Right ventricle myocardium inferior (tissue), 1 donor: ENCODE measurements at places on chromosomes 7 and 10.
A peak's percentile ranks its signal among the peaks of the same experiment; 100 is the strongest.

GRCh38 chr7:18706670-18707069 is 211.1 kb downstream of the HDAC9 start:
- no peak for DNase-seq

DNA sequence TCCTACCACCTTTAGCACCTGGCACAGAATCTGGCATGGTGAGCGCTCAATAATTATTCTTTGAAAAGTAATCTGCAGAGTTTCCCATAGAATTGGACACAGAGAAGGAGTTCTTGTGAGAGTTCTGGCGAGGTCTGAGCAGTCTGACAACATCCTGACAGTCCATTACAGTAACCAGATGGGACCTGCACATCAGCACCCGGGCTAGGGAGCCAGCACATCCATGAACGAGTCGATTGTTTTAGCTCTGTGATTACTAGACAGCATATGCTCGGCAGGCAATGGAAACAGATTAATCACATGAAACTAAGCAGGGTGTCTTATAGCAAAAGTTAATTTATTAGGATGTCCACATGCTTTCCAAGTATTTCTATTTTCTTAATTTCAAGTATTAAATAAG is 96.7 kb downstream of the SEMA3D start:
- peak; percentile 50 for DNase-seq

- DNase-seq, result no peak
Observed at GRCh38 chr7:94057955-94058354, 53.8 kb upstream of the BET1 start.

DNA sequence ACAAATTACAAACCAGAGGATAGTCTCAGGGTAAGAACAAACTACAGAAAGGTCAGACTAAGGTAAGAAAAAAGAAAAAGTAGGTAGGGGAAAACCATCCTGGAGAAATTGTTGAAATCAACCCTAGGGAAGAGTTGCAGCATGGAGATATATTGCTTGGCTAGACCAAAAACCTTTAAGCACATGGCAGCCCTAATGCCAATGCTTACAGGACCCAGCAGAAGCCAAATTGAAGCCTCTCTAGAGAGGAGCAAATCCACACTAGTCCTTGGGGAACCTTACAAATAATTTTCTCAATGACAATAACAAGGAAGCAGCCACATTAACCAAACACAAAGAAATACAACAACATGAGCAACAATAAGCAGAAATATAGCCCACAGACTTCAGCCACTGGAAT is 81.9 kb downstream of the CNOT4 start:
- DNase-seq, result no peak

DNA sequence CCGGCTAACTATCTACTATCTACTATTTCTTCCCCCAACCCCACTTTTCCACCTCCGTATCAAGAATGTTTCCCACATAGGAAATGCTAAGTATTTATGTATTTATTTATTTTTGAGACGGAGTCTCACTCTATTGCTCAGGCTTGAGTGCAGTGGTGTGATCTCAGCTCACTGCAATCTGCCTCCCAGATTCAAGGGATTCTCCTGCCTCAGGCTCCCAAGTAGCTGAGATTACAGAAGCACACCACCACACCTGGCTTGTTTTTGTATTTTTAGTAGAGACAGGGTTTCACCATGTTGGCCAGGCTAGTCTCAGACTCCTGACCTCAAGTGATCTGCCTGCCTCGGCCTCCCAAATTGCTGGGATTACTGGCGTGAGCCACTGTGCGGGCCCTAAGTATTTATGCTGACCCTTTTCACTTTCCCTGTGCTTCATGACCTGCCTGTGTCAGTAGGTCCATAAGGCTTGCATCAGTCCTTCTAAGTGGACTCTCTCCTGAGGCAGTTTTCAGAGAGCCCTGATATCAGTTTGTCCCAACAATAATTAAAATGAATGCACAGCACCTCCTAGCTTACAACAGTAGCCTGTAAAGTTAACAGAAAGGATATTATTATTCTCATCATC is 25.7 kb upstream of the FBXW4 start:
- no peak for DNase-seq

- no peak for DNase-seq
Observed at GRCh38 chr7:12731775-12732174, 44.3 kb downstream of the ARL4A start.

DNA sequence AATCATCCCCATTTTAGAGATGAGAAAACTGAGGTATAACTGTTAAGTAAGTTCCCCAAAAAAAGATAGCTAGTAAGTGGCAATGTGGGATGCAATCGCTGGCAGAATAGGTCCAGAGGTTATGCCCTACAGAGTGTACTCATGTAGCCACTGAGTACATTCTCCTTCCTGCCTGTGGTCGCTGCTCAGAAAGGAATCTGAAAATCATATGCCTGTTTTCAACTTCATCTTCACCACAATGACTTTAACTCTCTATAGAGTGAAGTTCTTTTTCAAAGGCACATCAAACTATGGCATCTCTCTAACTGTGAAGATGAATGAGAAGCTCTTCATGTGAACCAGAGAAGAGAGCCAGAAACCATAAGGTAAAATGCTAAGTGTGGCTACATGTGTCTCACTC is 162.2 kb upstream of the SLC25A13 start:
- no peak for DNase-seq

- DNase-seq, result no peak
Observed at GRCh38 chr7:47233996-47234395, 347.9 kb downstream of the TNS3 start.

DNA sequence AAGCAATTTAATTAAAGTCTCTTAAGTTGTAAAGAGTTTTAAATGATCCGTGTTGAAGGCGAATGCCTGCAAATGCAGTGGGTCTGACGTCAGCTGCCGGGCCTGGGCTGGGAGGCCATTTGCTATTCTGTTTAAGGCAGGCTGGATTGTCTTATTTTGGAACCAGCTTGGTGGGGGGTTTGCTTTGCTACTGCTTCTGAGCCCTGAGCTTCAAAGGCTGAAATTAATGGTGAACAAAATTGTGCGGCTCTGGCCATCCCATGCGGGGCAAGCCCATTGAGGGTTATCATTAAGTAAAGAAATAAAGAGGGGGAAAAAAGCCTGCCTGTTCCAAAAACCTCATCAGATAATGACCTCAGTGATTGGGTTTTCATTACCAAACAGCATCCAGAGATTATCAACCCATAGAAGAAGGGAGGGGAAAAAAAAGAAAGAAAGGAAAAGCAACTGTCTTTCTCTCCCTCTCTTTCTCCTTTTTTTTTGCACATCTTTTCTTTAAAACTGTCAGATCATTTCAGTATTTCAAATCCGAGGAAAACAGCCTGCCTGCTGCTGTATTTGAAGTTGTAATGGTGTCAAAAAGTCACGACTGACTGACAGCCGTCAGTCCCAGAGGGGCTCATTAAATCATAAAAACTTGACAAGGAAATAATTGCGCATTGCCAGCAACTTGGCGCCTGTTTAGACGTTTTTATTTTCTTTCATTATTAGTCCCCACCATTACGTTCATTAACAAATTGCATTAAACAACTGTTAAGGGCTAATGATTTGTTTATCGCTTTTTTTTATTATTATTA is 131.9 kb upstream of the TCF7L2 start:
- no peak for DNase-seq

GRCh38 chr10:25758041-25758457 is 176.0 kb upstream of the MYO3A start:
- no peak for DNase-seq

DNA sequence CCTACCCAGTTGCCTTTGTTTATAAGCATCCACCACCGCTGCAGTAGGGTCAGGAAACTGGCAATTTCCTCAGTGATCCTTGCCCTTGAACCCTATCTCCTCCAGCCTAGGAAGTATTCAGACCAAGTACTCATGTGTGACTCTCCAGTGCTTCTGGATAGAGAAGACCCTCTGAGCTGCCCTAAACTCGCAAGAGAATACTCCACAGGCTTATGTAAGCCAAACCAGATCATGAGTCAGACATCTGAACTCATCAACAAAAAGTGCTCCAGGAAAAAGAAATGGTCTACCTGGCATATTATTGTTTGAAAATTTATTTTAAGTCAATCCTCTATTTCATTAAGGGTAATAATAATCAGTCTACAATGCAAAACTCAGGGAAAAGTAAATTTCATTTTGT is 101.3 kb downstream of the KAT6B start:
- DNase-seq, result no peak

DNA sequence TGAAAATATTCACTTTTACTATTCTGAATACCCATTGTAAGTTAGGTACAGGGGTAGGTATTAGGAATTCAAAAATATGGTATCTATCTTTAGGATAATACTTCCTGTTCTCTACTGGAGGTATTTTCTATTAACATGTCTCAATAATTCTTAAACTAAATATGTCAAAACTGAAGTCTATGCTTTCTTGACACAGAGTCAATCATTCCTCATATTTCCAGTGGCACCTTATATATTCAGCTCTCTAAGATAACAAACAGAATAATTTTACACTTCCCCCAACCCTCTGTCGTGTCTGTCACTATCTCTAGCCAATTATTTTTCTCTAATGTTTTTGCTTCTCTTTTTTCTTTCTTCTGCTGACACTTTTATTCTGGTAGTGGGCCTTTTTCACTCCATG is 138.9 kb downstream of the TMEM26 start:
- no peak for DNase-seq

- no peak for DNase-seq
Observed at GRCh38 chr10:95819620-95820329, 63.8 kb downstream of the ENTPD1 start.

GRCh38 chr10:23692736-23693135 is 253.9 kb downstream of the OTUD1 start:
- no peak for DNase-seq

DNA sequence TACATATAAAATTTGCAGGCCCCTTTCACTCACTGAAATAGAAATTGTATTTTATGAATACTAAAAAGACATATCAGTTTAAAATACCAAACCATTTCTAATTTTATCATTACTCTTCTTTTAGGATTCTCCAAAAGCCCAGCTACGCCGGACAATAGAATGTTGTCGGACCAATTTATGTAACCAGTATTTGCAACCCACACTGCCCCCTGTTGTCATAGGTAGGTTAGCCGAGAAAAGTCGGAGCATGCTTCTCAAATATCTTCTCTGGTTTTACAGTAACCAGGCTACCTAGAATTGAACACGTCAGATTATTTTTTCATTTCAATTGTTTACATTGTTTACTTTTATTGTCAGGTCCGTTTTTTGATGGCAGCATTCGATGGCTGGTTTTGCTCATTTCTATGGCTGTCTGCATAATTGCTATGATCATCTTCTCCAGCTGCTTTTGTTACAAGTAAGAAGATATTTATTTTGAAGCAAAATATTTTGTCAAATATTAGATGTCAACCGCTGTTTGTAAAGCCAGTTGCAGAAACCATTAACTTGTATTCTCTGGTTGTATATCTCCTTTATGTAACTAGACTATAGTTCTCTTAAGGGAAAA is 57.6 kb downstream of the MMRN2 start:
- no peak for DNase-seq

DNA sequence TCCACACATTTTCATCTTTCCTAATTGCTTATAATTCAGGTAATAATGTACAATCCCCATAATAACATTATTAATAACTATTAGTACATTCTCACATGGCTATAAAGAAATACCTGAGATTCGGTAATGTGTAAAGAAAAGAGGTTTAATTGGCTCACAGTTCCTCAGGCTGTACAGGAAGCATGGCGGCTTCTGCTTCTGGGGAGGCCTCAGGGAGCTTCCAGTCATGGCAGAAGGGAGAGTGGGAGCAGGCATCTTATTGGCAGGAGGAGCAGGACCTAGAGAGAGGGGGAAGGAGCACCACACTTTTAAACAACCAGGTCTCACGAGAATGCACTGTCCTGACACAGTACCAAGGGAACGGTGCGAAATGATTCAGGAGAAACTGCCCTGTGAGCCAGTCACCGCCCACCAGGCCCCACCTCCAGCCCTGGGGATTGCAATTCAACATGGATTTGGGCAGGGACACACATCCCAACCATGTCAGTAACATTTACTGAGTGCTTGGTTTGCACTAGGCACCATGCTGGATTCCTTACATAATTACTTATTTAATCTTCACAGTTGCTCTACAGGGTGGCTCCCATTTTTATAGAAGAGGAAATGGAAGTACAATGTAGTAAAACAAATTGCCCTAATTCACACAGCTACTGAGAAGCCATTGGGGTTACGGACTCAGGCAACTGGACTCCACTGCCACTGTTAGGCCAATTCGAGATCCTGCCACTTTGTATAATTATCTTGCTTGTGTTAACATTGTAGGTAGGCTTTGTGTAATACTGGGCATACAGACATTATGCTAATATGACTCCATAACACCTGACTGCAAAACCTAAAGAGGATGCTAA is 8.7 kb upstream of the ESYT2 start:
- no peak for DNase-seq

DNA sequence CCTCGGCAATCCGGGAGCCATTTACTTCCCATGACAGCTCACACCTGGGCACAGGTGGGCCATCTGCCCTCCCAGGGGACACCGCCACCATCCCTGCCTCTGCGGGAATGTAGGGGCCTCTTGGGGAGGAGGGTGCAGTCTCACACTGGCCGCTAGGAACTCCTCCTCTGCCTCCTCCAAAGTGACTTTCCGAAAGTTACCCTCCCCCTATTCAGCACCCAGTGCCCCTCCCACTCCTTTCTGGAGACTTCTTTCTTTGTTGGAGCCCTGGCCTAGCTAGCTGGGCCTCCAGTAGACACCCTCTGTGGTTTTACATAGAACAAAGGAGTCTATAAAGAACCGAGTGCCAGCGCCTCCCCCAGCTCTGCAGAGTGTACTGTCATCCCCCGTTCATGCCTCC is 45.8 kb upstream of the MNX1 start:
- DNase-seq, result no peak

DNA sequence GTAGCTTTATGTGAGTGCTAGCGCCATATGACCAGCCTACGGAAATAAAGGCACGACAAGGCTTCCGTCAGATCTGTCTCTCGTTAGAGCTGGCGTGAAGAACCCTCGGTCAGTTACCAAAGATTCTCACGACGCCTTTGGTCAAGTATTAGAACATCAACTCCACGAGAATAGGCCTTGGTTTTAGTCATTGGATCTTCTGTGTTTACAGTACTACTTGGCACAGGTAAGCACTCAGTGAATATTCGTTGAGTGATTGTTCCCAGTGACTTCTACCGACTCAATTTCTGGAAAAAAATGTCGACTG is 316 bp downstream of the RBM48 start:
- DNase-seq, result no peak

DNA sequence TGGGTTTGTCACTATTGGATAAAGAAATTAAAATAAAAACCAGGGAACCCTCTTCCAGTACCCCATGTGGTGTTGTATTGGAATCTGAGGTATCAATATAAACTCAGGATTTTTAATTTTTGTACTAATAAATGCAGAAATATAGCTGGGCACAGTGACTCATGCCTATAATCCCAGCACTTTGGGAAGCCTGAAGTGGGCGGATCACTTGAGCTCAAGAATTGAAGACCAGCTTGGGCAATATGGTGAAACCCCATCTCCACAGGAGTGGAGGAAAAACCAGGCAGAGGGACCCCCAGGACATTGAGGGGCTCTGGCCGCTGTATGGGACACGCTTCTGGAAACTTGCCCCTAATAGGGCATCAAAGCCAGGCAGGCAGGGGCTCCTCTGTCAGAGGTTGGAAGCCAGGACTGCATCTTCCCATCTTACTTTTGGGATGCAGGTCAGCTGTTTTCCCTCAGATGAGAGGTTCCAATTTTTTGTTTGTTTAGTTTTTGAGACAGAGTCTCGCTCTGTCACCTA is 11.1 kb downstream of the ADIRF start:
- no peak for DNase-seq

GRCh38 chr7:6023974-6024435 is 7.2 kb upstream of the ANKRD61 start:
- no peak for DNase-seq

GRCh38 chr10:122113161-122113944 is 124.4 kb downstream of the TACC2 start:
- peak; percentile 72 for DNase-seq

GRCh38 chr7:22786290-22786932 is 36.2 kb downstream of the TOMM7 start:
- DNase-seq, result no peak

- DNase-seq, result no peak
Observed at GRCh38 chr10:95542330-95542729, 18.8 kb downstream of the SORBS1 start.
